Fibroblast of skin of scalp (primary cell): ENCODE measurements at places on chromosomes 5 and 9.

DNA sequence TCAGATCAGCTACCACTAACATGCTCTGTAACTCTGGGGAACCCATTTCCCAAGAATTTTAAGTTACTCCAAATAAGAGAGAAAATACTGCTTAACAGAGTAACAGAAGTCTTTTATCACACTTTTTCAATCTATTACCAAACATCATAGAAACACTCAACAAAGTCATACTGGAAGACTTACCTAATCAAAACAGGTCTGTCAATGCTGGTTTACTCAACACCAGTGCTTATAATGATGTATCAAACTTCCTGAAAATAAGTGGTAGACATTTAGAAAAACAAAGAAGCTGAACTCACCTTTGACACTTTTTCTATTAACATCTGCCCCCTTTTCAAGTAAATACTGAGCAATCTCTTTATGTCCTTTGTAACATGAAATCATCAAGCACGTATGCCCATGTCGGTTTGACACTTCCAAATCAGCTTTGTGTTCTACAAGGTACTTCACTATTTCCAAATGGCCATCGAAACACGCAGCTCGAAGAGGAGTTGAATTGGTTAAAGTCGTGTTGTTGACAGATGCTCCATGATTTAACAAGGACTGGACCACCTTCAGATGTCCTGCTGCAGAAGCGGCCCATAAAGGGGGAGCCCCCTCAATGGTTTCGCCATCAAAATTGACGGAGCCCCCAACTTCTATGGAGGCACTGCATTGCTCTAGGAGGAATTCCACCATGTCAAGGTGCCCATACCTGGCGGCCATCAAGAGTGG is 1.8 kb downstream of the FEM1C start:
- no peak for DNase-seq

GRCh38 chr9:92714787-92715487 is 45.0 kb upstream of the IPPK start:
- no peak for DNase-seq

DNA sequence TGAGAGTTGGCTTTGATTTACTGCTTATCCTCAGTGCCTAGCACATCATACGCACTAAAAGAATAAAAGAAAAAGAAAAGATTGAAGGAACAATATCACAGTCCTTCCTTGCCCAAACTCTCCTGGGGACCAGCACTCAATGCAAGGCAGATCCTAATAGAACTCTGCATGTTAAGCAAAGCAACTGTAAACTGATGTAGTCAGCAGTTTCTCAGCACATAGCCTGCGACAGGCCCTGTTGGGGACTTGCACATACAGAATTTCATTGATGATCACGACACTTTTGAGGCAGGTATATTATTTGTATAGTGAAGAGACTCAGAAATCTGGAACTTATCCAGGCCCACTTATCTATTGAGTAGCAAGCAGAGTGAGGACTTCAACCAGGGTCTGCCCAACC is 15.4 kb downstream of the NIPAL4 start:
- no peak for DNase-seq

GRCh38 chr9:126804696-126805553 is at the start of gene ZBTB43:
Gene ZBTB43, plus strand, starts transcription at chr9:126805040. Its CDS starts 27,470 bp downstream, at chr9:126832510.
- DNase-seq = peak; percentile 97

DNA sequence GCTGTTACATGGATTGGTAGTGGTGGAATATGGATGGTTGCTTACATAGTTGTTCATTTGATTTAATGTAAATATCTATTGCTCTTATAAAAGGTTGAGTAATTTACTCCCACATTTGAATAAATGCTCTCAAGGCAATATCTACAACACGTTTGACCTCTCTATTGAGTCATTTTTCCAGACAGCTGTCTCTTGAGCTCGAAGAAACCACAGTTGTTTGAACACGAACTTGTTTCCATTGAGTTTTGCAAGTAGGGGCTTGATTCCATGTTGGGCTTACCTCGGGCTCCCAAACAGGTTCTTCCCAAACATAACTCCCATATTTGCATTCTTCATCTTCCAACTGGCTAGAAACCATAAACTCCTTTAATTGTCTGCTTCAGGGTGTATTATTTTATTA is 115.0 kb upstream of the HMHB1 start:
- DNase-seq = no peak

- no peak for DNase-seq
These were observed 337.1 kb upstream of the SGCD start for GRCh38 chr5:155989879-155990278.

DNA sequence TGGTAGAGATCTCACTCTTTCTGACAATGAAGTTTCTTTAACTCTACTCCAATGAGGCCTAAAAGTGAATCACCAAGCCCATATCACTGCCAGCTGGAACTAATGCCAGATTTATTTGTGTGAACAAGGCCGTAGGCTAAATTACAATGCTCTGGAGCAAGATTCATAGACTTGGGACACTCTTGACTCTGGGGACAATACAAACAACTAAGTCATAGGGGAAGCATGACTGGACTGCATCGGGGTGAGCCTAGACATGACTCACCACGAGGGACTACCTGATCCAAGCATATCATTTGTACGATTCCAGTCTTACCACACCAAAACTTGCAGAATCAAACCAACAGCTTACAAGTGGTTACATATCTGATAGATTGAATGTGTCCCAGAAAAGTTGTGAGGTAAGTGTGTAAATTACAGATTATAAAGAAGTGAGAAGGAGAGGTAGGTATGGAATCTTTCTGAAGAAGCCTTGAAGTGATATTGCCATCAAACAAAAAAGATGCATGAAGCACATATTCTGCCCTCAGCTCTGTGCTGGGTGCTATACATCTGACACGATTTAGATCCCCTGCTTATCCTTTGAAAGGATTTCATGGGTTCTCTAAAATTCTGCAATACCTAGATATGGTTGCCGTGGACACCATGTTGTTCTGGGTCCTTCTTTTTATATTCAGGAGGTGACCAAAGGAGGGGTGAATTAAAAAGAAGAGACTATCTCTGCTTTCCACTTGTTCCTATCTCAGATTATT is 199.3 kb upstream of the PDE4D start:
- peak; percentile 78 for DNase-seq

- peak; percentile 59 for DNase-seq
These were observed 51.2 kb upstream of the ADRA1B start for GRCh38 chr5:159864885-159865691.

GRCh38 chr5:177964471-177964870 is 31.6 kb downstream of the PROP1 start:
- DNase-seq = no peak

- DNase-seq = no peak
These were observed 36.8 kb downstream of the PCDHGC5 start for GRCh38 chr5:141525653-141526052.

- no peak for DNase-seq
These were observed 127.4 kb downstream of the PALM2AKAP2 start for GRCh38 chr9:109907400-109907799.

DNA sequence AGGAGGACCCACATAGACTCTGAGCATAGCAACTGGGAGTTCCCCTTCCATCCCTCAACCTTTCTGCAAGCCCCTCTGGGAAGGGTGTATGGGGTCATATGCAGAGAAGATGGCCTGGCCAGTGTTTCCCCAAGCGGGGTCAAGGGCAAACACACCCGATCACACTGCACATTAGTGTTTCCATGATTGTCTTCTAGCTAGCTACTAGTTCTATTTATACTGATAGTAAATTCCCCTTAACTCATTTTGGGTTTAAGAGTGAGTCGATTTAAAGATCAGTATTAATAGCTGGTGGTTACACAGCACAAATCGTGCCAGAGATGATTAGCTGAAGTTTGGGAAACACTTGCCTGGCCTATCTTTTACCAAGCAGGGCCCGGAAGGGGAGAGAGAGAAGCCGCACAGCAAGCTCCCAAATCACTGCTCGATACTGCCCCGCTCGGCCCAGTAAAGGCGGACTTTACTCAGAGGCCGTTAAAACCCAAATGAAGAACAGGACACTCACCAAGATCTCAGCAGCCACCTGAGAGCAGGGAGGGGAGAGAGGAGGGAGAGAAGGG is 29.4 kb upstream of the TNIP1 start:
- DNase-seq = no peak
